Umbilical cord (tissue), 2 donors: ENCODE measurements at places on chromosomes 7 and 10.

- no peak for DNase-seq
Measured at GRCh38 chr7:63041786-63042185, 956.9 kb upstream of the ZNF722 start.

DNA sequence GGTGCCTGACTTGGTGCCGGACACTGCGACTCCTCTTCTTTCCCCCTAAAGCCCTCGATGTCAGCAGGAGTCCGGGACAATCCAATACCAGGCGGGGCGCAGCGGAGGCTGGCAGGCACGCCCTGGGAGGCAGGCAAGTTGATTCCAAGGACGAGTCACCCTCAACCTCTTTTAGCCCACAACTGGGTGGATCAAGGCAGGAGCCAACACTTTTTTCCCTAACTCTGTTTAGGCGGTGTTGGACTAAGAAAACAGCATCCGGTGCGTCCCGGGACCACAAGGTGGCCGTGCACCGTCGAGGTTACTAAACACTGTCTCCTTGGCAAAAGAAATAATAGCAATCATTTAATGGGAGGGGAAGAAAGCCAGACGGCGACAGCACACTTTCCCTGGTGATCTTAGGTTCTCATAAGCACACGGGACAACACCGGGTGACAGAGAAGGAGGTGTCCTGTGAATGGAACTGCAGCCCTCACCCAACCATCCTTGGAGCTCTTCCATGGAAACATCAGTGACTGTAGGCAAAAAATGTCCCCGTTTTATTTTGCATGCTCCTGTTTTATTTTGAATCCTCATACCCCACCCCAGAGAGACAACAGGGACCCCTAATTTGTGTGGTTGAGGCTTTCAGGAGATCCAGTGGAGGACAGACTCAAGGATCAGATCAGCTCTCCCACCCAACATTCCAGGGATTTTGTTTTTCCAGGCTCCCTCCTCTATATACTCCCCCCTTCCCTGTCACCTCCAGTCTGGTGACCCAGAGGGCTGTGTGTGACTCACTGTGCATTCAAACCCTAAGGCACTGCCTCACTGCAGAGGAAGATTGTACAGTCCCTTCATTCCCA lies 1.3 kb upstream of the CALCR start:
- DNase-seq, result no peak

GRCh38 chr7:112202816-112203215 lies 3.4 kb downstream of the DOCK4 start:
- DNase-seq, result no peak

DNA sequence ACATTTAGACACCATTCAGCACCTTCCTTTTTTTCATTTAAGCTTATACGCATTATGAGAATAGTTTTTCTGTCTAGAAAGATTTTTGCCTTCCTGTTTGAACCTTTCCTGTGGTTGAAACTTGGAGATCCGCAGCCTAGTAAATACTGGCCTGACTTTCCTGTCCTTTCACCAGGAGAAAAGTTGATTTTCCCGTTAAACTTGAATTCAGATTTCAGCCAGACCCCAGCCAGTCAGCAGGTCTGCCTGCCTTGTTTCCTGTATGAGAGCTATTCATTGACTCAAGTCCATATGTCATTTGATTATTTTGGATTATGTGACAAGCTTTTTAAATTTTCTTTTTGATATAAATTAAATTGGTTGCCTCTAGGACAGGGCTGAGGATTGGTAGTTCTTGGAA lies 71.5 kb downstream of the EVX1 start:
- peak; percentile 51 for DNase-seq

DNA sequence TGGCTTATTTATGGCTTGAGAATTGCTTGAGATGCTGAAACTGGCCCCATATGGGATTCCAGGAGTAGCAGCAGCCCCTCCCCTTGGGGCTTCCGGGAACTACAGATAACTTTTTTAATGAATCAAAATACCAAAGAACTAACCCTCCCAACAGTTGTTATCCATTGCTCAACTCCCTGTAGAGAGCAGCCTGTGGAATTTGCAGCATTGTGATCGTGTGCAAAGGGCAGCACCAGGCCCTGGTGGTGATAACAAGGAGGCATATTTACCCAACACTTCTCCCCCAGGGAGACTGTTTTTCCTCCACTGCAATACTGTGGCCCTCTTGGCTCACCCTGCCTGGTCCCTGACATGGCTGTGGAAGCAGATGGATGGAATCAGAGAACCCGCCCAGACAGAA lies 196.2 kb downstream of the PLXNA4 start:
- peak; percentile 75 for DNase-seq

- peak; percentile 83 for DNase-seq
Measured at GRCh38 chr7:93914581-93915066, 6.9 kb upstream of the GNG11 start.

DNA sequence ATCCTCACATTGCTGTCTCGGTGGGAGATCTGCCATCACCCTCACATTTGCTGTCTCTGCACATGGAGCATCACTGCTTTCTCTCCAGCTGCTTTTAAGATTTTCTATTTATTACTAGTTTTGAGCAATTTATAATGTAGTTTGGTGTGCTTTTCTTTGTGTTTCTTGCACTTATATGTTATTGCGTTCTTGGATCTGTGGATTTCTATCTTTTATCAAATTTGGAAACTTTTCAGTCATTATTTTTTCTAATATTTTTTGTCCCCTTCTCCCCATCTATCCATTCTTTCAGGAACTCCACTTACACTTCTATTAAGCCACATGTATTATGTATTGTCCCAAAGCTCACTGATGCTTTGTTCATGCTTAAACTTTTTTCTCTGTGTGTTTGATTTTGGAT lies 108.9 kb downstream of the FOXL3 start:
- no peak for DNase-seq

DNA sequence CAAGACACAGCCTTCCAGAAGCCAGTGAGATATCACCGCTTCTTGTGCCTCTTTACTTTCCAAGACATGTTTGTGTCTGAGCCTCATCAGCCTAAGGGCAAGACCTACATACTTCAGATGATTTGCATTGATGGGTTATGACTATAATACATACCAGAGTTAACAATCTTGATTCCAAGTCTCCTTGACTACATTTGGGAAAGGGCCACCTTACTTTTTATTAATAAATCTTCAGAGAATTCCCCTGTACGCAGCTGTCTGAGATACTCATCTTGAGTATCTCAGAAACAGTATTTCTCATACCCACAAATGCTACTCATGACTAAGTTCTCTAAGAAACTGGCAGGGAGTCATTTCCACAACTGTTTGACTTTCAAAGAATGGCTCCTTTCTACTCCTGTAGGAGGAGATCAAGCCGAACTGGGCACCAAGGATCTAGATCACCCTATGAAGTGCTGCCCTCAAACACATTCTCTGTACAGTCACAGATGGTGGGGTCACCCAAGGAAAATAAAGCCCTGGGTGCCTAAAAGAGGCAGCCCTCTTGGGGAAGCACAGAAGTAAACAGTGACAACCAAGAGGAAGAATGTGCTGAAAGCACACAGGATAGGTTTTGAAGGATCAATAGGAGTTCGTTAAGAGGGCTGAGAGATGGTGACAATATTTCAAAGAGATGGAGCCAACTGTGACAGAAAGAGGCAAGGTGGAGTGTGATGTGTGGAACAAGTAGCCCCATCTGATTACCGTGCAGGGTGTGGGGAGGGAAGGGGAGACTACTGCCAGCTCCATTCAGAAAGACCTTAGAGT lies 138.9 kb downstream of the JAZF1 start:
- peak; percentile 56 for DNase-seq

GRCh38 chr10:4053940-4054339 lies 268.9 kb upstream of the KLF6 start:
- no peak for DNase-seq

- no peak for DNase-seq
Measured at GRCh38 chr7:155454183-155455112, 3.5 kb upstream of the EN2 start.

- no peak for DNase-seq
Measured at GRCh38 chr7:107742678-107743566, 1.0 kb upstream of the CBLL1 start.

GRCh38 chr10:90884431-90884830 lies 12.7 kb downstream of the RPP30 start:
- DNase-seq, result no peak

GRCh38 chr10:3692387-3692999 lies 92.5 kb downstream of the KLF6 start:
- peak; percentile 31 for DNase-seq

DNA sequence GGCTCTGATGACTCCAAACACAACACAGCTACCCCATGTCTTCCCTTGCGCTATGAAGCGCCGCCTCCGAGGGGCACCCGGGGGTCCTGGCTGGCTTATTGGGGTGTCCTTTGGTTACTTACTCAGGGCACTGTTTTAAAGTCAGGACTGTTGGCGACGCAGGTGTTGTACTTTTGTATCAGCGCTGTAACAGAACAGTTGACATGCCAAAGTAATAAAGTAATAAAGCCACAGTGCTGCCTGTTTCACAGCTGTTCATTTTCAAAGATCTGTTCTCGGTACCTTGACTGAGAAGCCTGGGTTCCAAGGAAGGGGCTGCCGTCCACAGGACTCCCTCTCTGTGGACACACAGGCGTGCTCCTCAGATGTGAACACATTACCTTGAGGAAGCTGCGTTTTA lies 64.1 kb downstream of the WDR37 start:
- DNase-seq, result no peak

GRCh38 chr7:108140671-108141070 lies 10.5 kb upstream of the LAMB4 start:
- no peak for DNase-seq

- DNase-seq, result peak; percentile 10
Measured at GRCh38 chr10:94052866-94053791, 59.4 kb downstream of the PLCE1 start.

DNA sequence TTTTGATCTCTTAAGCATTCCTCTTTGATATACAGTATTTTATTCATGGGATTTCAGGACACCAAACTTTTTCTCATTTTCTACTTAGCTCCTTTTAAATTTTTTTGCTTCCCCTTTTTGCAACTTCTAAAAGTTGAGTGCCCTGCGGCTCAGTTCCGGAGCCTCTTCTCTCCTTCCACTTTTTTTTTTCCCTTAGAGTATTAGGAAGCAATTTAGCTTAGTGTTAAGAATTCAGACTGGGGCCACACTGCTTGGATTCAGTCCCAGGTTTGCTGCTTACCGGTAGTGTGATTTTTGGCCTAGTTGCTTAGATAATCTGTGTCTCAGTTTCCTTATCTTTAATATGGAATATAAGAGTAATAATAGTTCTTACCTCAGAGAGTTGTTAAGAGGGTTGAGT lies 3.4 kb downstream of the STAM start:
- DNase-seq, result no peak

DNA sequence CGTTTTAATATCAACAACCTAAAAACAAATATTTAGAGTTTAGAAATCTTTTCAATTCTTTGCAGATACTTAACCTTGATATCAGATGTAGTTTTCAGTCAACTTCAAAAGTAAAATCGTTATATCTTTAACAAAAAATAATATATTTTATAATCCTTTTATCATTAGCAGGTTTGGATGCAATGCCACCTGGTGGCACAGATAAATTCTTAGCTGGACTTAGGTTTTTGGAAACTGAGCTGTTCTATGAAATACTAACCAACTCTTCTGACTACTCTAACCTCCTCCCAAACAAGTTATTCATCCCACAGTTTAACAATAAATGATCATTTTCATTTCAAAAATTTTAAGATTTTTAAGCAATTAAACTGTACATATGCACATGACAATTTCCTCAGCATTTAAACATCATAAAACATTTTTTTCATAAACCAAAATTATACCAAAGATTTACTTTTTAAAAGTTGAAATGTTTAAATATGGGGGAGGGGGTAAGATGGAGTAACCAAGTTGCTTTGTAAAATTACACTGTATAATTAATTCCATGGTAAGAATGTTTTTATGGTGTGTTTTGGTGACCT lies 56.9 kb downstream of the HIBADH start:
- peak; percentile 31 for DNase-seq

DNA sequence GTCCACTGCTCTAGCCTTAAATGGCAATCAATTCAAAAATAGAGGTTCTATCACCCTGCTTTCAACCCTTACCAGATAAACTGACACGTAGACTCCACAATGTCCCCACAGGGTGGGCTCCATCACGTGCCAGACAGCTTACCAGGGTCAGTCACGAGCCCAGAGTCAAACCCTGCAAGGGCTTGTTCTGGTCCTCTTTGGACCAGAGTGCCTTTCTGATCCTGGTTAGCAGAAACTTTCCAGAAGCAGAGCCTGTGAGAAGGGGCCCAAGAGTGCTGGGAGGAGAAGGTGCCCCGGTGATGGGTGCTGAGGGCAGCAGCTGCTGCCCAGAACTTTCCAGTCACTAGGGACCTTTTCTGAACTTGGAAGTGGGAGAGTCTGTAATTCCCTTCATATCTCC lies 354 bp upstream of the GIMAP5 start:
- DNase-seq, result no peak

- no peak for DNase-seq
Measured at GRCh38 chr10:70321897-70322890, 38.4 kb upstream of the NPFFR1 start.

DNA sequence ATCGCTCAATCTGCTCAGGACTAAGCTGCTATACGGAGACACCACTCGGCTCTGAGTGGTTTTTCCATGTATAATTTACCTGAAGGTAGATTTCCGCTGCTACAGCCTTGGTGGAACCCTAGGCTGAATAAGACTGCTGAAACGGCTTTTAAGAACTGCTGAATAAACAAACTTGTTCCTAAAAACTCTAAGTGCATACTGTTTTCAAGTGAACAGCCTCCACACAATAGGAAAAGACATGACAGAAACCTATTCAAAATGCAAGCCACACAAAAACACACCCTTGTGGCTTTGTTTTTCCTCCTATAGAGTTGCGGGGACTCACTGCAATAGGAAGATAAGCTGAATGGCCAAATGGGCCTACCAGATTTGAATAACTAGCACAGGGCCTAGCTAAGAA lies 117.2 kb downstream of the UBE2H start:
- no peak for DNase-seq

DNA sequence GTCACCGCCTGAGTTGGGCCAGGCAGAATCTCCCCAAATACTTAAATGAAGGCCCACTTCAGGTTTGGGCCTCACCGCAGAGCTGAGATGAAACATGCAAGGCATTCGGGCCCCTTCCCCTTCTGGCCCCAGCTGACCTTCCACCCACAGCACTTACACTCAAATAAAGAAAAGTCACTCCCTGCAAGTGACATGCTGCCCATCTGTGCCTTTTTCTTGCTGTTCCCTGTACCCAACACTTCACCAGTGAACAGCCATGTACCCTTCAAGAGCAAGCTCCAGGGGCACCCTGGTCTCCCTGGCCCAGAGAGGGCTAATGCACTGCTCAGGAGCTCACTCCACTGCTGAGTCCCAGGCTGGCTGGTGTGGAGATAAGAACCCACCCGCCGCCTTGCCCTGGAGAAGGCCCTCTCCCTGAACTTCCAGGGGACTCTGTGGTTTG lies 40.7 kb downstream of the ZCCHC24 start:
- DNase-seq, result no peak

DNA sequence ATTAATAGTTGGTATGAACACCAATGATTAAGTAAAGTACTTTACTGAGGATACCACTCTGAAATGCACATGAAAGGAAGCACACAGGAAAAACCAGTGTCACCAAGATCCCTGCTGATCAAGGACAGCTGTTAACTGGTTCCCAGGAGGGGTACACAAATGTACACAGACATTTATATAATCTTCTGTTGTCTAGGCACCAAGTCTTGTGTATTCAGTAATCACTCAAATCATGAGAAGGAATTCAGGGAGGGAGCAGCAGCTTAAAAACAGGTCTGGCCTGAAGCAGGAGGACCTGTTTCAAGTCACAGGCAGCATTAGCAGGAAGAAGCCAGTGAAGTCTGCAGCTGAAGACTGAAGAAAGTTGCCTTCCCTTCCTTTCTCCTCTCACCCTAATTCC lies 18.7 kb downstream of the MPP7 start:
- DNase-seq, result peak; percentile 62
